Inflammatory macrophage treated with lipopolysaccharide for 1 hour (primary cell): ENCODE measurements at places on chromosomes 12 and 14.

- no peak for DNase-seq
Observed at GRCh38 chr12:3473171-3473570, 17.8 kb upstream of the PRMT8 start.

GRCh38 chr14:57314396-57315089 is 45.8 kb downstream of the AP5M1 start:
- no peak for DNase-seq

DNA sequence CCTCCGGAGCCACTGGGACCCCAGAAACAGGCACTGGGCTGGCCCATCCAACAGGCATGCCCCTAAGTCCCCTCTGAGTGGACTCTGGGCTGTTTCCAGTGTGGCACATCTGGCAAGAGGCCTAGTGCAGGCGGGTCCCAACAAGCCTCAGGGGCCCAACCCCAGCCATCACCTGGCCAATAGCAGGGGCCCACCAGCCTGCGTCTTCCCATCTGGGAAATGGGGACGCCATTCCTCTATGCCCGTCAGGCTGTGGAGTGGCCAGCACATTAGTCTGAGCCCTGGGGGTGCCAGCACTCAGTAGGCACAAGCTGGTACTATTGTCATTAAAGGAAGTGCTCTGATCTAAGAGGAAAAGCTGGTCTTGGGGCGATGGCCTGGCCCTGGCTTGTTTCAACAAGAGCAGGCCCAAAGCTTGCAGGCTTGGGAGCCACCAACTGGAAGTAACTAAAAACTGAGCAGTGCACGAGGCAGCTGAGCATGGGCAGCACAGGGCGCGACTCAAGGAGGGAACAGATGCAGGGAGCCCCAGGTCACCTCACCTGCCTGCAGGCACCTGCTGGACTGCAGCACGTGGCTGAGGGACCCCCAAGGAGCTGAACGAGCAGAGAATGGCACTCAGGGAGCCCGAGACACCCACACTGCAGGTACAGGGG is 8.4 kb downstream of the DEGS2 start:
- no peak for DNase-seq

DNA sequence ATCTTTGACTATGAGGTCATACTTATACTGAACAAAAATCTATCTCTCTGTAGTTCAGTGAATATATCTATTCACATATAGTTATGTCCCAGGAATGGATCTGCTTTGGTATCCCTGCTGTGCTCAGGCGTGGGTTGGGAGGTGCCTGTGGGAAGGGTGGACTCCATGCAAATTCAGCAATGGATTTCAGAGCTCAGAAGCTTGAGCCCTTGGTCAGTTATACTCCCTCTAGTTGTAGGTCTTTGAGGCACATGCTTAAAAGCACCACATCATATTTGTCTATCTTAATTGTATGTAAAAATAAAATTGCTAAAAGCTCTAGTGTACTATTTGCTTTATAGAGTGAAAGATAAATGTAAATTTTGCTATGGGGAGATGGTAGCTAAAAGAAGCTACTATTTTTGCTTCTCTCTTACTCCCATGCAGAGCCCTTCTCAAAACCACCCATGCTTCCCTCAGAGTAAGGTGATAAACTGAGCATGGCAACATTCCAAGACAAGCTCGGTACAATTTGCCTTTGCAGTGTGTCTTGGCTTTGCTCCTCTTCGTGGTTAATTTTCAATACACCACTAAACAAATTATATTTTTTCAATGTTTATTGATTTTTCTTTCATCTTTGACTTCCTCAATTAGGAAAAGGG is 54.9 kb downstream of the SLC16A7 start:
- DNase-seq = no peak

DNA sequence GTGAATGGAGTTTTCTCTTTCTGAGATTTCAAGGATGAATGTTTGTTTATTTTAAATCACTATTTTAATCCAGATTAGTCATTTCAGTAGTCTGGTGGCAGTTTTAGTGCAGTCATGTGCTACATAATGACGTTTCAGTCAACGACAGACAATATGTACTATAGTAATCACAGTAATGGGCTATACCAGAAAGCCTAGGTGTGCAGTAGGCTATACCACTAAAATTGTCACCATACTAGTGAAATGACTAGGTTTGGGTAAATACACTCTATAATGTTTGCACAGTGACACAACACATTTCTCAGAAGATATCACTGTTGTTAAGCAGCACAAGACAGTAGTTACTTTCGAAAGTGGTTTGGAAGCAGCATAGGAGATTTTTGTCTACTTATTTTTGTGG is 203.1 kb downstream of the ETNK1 start:
- no peak for DNase-seq

GRCh38 chr12:46933947-46934346 is 108.2 kb upstream of the SLC38A4 start:
- peak; percentile 67 for DNase-seq

GRCh38 chr12:4603421-4603820 is 41.4 kb downstream of the DYRK4 start:
- DNase-seq = no peak

- DNase-seq = peak; percentile 38
Observed at GRCh38 chr12:49043856-49044258, 16.7 kb downstream of the KMT2D start.

DNA sequence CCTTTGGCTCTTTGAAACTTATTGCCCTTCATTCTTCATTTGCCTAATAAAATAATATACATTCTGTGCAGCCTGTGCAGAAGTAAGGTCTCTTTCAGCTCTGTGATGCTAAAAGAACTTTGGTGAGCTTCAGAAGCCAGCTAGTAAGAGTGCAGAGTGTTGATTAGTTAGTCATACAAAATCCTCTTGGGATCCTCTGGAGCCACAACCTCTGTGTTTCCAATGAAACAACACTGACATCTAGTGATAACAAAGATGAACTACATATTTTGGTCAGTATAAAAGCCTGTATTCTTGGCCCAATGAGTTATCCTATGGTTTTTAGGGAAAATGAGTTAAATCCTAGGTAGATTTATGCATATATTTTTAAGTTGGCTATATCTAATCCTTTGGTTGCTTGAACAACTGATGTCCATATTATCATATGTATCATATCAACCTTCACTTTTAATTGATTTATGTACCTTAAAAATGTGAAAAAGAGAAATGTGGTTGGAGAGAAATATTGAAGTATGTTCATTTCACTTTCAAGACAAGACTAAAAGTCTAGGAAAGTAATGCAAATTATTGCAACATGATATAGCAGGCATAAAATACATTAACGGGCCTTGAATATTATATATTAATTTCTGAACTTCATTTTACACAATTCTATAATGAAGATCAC is 158.4 kb downstream of the KLHL28 start:
- peak; percentile 46 for DNase-seq

GRCh38 chr14:23361320-23361719 is 3.7 kb downstream of the EFS start:
- DNase-seq = no peak

- DNase-seq = no peak
Observed at GRCh38 chr12:31228811-31229792, 96.8 kb downstream of the SINHCAF start.

DNA sequence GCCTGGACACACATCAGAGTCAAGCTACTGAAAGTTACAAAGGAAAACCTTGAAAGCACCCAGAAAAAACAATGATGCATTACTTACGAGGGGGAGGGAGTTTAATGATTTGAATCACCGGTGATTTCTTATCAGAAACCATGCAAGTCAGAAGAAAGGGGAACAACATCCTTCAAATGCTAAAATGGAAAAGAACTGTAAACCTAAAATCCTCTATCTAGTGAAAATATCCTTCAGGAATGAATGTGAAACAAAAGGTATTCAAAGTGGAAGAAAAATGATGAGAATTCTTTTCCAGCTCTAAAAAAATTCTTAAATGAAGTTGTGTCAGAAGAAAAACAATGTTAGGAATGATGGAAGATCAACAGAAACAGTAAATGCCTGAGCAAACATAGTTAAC is 16.8 kb downstream of the SCAF11 start:
- DNase-seq = no peak

- peak; percentile 25 for DNase-seq
Observed at GRCh38 chr12:47139000-47139681, 59.4 kb upstream of the AMIGO2 start.

- DNase-seq = no peak
Observed at GRCh38 chr12:131390412-131391334, 320.2 kb upstream of the SFSWAP start.

DNA sequence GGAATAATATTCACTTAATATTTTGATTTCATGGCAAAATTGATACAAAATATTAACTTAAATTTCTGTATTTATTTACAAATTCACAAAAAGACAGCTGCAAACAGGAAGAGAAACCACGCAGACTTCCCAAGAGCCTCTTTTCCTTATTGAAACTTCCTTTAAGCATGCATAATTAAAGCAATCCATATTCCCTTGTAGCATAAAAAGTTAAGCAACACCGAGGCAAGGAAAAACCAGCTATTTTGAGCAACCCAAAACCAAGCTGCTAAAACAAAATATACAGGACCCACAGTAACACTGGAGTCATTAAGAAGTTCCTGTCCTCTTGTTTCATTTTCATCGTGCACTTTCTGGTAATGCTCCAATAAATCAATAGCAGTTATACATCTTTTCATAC is 58.0 kb downstream of the EEA1 start:
- DNase-seq = peak; percentile 46

DNA sequence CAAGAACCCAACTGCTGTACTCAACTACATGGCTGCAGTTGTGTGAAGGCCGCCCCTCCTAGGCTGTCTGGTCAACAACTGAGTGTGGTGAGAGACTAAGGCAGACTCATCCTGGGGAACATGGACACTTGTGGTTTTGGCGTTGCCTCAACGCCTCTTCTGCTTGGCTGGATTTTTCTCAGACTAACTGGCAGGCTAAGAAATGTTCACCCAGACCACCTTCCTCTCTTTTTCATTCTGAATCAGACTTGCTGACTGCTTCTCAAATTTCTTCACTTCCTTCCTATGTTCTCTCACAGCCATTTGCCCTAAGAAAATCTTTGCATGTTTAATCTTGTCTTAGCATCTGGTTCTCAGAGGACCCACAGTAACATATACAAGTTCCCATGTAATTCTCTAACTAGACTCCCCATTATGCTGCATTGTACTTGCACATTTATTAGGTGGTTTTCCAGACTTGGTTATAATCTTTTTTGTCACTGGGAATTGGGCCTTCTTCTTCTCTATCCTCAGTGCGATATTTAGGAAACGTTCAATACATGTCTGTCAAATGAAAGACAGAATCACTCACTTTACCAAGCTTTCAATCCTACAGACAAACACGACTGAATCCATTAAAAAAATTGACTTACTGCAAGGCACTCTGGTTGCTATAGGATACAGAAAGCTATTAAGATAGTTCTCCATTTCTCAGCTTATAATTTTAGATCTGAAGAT is 327.6 kb downstream of the CCER1 start:
- DNase-seq = no peak

DNA sequence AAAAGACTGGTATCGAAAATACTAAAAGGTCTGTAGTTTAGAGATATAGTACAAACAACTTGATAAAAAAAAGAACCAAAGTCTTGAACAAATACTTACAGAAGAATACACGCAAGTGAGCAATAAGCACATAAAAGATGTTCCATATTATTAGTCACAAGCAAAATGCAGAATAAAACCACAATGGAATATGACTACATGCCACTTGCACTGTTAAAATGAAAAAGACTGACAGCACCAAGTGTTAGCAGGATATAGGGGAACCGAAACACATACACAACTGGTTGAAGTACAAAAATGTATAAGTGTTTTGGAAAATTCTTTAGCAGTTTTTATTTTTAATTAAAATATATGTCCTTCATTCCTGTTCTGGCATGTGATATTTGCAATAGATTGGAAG is 3.6 kb downstream of the CLEC2A start:
- no peak for DNase-seq

DNA sequence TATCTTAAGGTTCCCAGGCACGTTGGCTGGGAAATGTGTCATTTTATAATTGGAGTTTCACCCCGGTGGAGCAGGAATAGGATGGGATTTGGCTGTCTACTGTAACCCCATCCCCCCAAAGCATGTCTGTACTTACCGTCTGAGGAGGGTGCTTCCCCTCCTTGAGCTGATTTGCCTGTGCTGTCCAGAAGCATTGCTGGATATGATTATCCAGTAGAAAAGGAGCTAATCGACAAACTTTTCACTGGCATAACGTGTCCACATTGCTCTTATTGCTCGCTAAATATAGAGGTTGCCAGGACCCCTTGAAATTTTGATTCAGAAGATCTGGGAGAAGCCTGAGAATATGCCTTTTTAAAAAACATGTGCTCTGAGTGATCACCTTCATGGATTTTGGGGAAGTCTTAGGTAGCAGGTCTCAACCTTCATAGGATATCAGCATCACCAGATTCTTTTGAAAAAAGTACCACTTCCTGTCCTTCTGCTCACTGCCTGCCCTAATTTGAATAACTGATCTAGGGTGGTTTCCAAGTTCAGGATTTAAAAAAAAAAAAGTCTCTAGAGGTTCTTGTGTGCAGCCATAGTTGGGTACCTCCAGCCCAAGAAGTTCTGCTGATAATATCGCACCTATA is 80.4 kb upstream of the KCNA1 start:
- DNase-seq = no peak

GRCh38 chr12:46786774-46787173 is 39.0 kb downstream of the SLC38A4 start:
- DNase-seq = no peak

GRCh38 chr12:80712866-80713265 is 3.8 kb upstream of the MYF5 start:
- DNase-seq = no peak

- DNase-seq = peak; percentile 93
Observed at GRCh38 chr14:75295061-75295461, 16.4 kb downstream of the FOS start.

DNA sequence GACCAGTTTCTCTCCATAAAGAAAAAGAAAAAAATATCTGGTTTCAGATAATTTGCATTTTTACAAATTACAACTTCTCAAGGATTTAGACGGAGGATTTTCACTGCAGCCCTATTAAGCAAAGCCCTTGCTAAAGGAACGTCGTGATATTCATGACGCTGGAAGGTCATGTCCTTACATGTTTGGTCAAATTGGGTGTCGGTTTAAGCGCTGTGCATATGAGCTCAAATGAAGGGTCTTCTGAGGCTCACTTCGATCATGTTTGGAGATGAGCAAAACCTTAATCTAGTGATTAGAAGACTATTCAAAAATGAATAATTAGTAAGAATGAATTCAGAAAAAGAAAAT is 67.3 kb upstream of the USP15 start:
- DNase-seq = no peak

- no peak for DNase-seq
Observed at GRCh38 chr14:71533390-71533789, 398.8 kb upstream of the RGS6 start.

DNA sequence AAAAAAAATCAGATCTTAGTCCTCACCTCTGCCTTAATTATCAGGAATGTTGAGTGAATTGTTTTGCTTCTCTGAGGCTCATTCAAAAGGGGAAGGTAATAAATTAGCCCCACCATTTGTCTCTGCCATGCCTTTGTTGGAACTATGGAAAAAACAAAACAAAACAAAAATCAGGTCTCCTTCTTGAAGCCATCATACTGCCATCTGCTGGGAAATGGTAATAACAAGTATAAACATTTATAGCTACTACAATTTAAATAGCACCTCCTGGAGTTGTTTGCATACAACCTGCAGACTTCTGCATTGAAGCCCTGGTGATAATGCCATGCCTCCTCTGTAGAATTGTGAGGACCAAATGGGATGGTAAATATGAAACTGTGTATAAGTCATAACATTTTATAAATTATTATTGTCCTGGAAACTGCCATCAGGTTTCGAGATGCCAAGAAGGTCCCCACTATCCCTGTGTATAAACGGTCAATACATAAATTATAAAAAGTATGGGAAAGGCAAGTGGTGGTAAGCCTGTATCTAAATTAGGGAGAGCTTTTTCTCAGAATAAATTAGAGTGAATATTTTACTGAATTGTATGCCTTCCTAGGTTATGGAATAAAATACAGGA is 87.2 kb upstream of the FGD4 start:
- DNase-seq = peak; percentile 25
